ENCODE measurements at places on chromosomes 6 and 20.

GRCh38 chr6:129981598-129981997 lies 36.8 kb upstream of the L3MBTL3 start:
- DNase-seq, result no peak

DNA sequence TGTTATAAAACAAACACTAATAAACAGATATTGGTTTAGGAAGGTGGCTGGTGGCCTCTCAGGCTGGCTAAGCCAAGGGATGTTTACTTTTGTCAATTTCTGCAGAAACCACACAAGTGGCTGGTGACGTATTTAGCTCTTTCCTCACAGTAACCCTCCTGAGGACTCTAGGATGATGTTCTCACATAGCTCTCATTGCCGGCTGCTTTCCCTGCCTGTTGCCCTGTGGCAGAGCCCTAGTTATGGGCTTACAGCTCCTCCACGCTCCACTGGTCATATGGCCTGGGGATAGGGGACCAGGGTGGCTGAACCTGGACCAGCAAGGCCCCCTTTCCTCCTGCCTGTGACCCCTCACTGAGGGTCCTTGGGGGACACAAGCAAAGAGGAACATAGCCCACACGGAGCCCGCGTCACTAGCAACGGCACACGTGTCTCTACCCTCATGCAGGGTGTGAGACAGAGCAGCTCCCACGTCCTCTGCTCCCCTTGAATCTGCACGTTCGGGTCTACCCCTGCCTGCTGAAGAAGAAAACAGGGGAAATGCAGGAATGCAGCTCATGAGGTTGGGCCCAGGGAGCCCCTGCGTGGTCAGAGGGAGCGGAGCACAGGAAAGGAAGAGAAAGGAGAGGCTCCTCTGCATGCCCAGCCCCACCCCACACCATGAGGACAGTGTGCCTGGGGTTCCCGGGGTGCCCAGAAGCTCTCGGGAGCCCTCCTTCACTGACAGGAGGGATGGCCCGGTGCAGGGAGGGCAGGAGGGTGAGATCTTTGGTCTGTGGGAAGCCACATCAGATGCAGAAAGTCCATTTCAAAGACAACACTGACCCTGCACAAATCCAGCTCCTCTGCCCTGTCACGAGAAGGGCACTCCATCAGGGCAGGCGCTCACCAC lies 13.9 kb downstream of the RAMACL start:
- DNase-seq, result no peak

GRCh38 chr6:63458480-63459115 lies 113.7 kb upstream of the LOC128125822 start:
- no peak for DNase-seq

GRCh38 chr20:41360831-41361756 lies 5.5 kb downstream of the EMILIN3 start:
- no peak for DNase-seq

GRCh38 chr20:31606804-31607639 lies 1.9 kb downstream of the ID1 start:
- DNase-seq, result no peak

GRCh38 chr6:16322666-16323312 lies 84.4 kb downstream of the GMPR start:
- DNase-seq, result peak; percentile 65

DNA sequence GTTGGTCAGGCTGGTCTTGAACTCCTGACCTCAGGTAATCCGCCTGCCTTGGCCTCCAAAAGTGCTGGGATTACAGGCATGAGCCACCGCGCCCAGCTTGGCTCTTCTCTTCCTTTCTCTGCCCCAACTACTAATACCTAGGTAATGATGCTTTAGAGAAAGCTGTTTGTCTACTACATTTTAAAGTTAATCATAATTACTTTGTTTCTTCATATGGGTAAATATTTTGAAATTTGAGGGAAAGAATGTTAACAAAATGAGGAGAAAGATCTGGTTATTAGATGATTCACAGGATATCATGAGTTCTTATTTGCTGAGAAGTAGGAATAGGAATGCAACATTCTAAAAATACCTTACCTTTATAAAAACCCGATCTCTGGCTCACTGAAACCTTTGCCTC lies 18.4 kb upstream of the PTPRK start:
- DNase-seq, result no peak

DNA sequence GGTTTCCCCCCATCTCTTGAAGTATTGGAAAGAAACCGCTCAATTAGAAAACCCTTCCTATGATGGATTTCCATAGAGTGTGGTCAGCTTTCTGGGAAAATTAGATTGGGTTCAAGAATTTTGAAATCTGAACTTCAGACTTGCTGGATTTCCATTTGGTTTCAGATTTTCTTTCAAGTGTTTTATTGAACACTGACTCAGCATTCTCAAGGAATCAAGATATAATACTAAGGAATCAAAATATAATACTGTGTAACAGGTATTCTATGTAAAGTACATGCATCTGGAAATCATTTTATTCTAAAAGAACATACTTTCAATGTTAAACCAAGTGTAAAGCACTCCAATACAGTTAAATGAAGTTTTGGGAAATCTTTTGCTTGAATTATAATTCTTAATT lies 94.7 kb upstream of the CCN2 start:
- DNase-seq, result no peak

DNA sequence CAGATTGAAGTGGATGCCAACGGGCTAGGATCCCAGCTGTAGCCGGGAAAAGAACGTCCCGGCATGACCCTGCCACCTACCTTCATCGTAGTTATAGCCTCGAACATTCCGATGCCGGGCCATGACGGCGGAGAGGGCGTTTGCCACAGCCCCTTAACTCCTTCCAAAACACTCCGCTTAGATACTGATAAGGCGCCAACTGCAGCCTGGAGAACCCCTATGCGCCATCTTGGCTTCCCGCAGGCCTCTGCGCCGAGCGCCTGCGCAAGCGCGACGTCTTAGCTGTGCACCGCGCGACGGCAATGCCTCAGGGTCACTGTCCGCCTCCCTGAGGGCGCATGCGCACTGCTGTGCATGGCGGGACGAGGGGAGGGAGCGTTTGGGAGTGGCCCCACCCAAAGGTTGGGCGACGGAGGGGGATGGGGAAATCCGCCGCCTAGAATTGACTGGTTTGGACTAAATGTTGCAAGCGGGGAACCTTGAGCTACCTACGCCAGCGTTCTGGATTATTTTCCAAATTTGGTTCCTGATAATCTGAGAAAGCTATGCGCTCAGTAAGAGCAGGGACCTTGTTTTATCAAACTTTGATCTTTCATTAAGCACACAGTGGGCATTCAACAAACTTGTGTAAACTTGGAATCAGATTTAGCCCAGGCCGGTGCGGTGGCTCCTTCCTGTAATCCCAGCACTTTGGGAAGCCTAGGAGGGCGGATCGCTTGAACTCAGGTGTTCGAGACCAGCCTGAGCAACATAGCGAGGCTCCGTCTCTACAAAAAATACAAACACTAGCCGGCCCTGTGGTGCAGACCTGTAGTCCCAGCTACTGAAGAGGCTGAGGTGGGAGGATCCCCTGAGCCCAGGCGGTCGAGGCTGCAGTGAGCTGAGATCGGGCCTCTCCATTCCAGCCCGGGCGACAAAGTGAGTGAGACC lies at the start of gene HBS1L:
Gene HBS1L, minus strand, starts transcription at position 254 of the 930 bp plus-strand sequence. Its CDS starts 131 bp downstream, at position 123.
- DNase-seq, result peak; percentile 96

DNA sequence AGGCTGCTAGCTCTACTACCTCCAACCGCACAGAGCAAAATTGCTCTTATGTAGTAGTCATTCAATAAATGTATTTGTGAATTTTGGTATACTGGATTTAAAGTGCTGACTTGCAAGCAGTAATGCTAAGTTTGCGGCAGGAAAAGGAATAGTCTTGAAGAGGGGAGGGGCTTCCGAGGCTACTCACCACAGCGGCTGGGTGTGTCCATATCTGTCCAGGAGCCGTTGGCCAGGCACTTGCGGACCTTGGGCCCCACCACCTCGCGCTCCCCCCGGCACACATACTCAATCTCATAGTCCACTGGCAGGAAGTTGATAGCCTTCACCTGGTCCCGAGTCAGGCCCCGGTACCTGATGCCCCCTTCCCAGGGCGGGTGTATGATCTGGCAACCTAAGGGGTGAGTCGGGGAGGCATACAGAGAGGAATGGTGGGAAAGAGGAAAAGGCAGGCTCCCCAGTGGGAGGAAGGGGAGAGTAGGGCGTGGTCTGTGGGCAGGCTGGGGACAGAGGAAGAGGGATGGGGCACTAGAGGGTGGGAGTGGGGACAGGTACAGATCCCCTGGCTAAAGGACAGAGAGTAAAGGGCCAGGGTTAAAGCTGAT lies 1.7 kb downstream of the GABBR1 start:
- DNase-seq, result no peak

GRCh38 chr6:149779644-149779963 lies 30.1 kb downstream of the PCMT1 start:
- no peak for DNase-seq

- DNase-seq, result no peak
These were observed 1424.8 kb upstream of the EYS start for GRCh38 chr6:67131827-67132226.

GRCh38 chr20:3777716-3778629 lies 3.3 kb downstream of the SPEF1 start:
- DNase-seq, result peak; percentile 36

- no peak for DNase-seq
These were observed 77.4 kb downstream of the ASXL1 start for GRCh38 chr20:32435449-32436107.

GRCh38 chr6:68635706-68636513 lies 828 bp downstream of the ADGRB3 start:
- no peak for DNase-seq

DNA sequence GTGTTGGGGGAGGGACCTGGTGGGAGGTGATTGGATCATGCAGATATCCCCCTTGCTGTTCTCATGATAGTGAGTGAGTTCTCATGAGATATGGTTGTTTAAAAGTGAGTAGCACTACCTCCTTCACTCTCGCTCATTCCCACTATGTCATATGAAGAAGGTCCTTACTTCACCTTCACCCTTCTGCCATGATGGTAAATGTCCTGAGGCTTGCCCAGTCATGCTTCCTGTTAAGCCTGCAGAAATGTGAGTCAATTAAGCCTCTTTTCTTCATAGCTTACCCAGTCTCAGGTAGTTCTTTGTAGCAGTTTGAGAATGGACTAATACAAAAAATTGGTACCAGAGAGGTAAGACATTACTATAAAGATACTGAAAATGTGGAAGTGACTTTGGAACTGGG lies 425.9 kb downstream of the HTR1B start:
- no peak for DNase-seq

DNA sequence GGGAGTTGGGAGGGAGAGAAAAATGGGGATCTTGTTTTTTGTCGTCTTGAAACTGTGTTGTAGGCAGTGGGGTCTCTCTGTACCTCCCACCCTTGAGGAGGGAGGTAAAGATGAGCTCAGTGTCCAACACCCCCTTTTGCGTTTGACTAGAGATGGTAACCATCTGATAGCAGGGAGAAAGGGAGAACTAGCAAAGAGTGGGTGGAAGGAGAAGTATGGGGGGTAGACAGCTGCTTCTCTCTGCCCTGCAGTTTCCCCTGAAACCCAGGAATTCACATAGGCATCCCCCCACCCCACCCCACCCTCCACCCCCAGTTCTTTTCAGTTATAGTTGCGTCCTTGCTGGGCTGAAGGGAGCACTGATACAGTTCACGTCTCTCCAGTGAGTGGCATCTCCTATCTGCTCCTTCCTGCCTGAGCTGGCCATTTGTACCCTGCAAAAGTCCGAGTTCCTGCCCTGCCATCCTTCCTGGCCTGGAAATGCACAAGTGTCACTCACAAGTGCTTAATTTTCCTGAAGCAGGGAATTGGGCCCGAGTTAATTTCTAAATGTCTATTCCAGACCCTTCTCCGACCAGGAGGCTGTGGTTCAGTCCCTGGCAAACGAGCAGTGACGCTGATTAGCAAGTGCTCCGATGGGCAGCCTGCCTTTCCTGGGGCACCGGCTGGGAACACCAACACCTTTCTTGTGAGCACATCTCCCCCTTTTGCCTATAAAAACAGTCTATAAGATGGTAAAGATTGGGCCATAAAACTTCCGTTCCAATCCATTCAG lies 1.5 kb downstream of the SIRPA start:
- DNase-seq, result no peak

DNA sequence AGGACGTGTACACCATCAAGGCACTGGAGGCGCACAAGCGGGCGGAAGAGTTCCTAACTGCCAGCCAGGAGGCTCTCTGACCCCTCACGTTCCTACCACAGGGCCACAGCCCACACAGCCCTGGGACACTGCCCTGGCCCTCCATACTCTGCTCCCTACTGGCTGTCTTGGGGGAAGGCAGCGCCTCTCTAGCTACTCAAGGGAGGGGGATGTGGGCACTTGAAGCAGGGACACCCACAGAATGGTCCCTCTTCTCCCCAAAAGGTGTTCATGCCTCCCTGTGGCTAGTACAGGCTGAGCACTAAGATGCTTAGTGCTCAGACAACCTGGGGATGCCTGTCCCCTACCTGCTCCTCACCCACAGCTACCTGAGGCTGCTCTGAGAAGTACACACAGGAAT lies 2.5 kb downstream of the MEA1 start:
- no peak for DNase-seq

DNA sequence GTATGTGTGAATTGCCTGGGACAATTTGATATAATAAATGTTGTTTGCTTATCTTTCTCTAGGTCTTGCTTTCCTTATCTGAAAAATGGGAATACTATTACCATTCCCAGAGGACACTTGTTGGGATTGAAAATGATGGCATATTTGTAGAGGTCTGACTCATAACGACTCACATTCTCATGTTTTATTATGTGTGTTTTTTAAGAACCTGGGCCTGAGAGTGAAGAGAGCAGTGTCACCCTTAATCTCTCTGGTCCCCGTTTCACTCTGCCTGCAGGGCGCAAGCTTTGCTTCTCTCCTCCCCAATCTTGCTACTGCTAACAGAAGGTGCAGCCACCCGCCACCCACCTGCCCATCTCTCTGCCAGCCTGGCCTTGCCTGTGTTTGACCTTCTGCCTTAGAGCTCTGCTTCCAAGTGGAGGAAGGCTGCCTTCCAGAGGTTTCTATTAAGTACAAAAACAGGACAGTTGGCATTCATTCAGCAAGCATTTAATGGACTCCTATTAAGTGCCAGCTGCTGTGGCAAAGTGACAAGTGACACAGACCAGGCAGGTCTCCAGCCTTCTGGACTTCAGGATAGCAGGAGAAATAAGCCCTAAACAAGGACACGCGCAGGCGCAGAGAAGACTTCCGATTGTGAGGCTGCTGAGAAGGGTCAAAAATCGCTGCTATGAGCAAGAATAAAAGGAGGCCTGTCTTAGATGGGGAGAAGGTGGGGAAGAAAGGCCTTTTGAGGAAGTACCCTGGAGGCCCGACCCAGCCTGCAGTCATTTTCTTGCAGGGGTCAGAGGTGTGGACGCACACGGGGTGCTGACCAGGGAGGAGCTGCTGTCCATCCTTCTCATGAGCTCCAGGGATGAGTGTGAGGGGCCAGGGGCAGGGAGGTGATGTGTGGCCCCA lies 112.5 kb downstream of the JPH2 start:
- DNase-seq, result no peak

GRCh38 chr20:37257988-37258387 lies 3.6 kb downstream of the GHRH start:
- no peak for DNase-seq
